Adrenal gland (tissue), 19 donors: ENCODE measurements at places on chromosomes 7 and 10. TPM values are rescaled to one million over a fixed set of nuclear protein-coding genes. Genes with fewer than 3 reads are reported as not detected.

LRRC4 gene
- total RNA-seq = 3.4 TPM

TUBB8 gene
- total RNA-seq = not detected

ZNF853 gene
- 5.8 TPM for total RNA-seq

OR13A1 gene
- total RNA-seq = 0.14 TPM

OPALIN gene
- not detected for total RNA-seq

RPP30 gene
- 25.7 TPM for total RNA-seq

MOGAT3 gene
- not detected for total RNA-seq

PTN gene
- total RNA-seq = 3.2 TPM

- no peak for DNase-seq
Observed at GRCh38 chr7:129123510-129123857, 21.0 kb upstream of the TSPAN33 start.

DNA sequence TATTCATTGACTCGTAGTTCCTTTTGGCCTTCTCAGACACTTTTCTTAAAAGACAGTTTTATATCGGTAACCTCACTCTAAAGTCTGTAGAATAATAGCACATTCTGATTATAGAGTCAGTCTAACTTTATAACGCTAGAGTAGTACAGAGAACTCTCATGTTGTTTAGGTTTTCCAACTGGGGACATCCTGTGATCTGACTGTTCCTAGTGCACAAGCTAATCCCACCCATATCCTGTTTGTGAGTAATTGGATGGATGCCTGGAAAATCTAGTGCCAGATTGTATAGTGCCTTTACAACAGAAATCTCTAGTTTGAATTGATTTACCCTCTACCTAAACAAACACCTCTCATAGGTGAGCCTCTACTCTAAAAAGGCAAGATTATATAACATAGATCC is 107.4 kb downstream of the ZEB1 start:
- DNase-seq = no peak

- DNase-seq = no peak
Observed at GRCh38 chr7:114917211-114917839, 4.6 kb upstream of the MDFIC start.

DNA sequence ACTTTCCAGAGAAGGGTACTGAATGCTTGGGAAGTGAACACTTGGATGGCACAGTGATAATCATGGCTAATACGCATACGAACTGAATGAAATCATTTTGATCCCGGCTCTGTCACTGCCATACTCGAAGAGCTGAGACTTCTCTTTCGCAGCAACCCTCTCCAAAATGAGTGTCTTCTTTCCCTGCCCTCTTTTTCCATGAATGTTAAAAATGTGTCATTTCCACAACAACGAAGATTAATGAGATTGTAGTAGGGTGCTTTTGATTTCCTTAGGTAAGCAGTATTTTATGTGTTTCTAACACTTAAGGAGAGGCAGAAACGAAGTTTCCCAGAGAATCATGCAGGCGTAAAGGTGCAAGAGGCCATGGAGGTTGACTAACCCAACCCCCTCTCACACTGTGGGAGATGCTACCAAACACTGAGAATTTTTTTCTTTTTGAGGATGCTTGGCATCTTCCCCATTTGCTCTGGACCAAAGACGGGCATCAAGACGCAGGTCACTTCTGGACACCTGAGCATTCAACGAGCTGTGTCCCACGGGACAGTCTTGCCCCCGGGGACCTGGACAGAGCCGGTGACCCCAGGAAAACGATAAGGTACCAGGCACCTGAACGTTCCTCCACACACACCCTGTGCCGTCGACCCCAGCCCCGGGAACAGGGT is 823 bp downstream of the COPG2 start:
- peak; percentile 11 for DNase-seq

- no peak for DNase-seq
Observed at GRCh38 chr7:4201566-4201965, 480.5 kb upstream of the FOXK1 start.

GRCh38 chr10:13340626-13341376 is 7.3 kb downstream of the SEPHS1 start:
- no peak for DNase-seq

DNA sequence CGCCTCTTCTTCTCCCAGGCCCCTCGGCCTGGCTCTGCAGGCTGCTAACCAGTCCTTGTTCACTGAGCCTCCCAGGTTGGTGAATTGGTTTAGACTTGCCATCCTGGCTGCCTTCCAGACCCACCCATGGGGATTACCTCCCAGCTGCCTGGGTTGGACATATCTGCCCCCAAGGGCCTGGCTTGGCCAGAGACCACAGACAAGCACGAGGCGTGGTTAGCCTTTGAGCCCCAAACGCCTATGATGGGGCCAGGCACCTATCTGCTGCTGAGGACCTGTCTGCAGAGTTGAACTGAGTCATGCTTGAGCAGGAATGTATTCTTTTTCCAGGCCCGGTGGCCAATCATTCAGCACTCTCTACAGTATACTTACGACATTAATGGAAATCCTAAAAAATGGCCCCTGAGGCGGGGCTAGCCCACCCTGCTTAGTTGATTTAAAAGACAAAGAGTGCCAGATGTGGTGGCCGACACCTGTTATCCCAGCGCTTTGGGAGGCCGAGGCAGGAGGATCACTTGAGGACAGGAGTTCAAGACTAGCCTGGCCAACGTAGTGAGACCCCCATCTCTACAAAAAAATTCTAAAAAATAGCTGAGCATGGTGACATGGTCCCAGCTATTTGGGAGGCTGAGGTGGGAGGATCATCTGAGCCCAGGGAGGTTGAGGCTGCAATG is 361.5 kb downstream of the FRMD4A start:
- no peak for DNase-seq

DNA sequence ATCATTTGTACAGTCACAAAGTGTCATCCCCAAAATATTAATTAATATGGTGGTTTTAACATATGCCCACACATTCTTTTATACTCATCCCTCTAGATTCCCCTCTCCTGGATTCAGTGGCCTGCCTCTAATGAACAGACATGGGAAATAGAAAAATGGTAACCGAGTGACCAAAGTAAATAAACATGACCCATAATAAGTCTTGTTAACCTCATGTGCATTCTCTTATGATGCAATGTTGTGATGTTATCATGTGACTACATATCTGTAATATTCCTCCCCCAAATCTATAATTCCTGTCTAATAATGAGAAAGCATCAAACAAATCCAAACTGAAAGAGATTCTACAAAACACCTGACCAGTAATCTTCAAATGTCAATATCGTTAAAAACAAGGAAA is 164.5 kb upstream of the PRSS1 start:
- no peak for DNase-seq

DNA sequence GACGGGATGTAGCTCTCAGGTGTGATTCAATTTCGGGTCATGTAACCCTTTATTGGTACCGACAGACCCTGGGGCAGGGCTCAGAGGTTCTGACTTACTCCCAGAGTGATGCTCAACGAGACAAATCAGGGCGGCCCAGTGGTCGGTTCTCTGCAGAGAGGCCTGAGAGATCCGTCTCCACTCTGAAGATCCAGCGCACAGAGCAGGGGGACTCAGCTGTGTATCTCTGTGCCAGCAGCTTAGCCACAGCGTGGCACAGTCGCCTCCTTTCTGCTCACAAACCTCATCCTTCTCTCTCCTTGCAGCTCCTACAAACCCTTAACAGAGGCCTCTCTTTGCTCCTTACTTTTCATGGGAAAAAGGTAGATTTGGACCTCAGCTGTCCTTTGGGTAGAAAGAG is 197.5 kb upstream of the PRSS58 start:
- no peak for DNase-seq

DNA sequence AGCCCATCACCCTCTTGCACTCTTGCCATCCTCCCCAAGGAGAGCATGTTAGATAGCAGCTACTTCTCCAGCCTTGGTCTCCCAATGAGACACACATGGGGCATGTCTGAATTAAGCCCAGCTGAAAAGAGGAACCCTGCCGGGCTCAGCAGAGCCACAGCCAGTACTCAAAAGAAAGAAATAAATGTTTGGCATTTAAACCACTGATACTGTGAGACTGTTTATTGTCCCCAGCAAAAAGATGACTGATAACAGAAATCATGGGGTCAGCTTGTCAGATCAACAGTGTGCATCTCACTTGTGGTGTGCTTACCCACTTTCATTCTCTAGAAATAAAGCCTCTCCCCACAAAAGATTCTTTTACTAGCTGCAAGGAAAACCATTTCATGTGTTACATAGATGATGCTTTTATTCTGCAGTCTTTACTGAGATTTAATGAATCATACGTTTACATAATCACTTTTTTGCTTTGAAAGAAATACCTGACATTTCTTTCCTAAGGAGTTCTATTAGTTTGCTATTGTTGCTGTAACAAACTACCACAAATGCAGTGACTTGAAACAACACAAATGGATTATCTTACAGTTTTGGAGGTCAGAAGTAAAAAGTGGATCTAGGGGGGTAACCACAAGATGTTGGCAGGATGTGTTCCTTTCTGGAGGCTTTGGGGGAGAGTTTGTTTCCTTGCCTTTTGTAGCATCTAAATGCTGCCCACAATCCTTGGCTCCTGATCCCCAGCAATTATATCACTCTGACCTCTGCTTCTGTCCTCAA is 20.9 kb downstream of the ANKRD7 start:
- no peak for DNase-seq

DNA sequence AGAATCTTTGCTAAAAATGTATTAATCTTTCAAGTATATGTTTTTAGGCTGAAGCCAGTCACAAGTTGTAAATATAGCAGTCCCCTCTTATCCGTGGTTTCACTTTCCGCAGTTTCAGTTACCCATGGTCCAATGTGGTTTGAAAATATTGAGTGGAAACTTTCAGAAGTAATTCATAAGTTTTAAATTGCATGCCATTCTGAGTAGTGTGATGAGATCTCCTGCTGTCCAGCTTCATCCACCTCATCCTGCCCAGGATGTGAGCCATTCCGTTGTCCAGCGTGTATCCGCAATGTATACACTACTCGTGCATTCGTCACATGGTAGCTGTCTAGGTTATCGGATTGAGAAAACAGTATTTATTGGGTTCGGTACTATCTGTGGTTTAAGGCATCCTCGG is 12.2 kb downstream of the PDCD4 start:
- no peak for DNase-seq

DNA sequence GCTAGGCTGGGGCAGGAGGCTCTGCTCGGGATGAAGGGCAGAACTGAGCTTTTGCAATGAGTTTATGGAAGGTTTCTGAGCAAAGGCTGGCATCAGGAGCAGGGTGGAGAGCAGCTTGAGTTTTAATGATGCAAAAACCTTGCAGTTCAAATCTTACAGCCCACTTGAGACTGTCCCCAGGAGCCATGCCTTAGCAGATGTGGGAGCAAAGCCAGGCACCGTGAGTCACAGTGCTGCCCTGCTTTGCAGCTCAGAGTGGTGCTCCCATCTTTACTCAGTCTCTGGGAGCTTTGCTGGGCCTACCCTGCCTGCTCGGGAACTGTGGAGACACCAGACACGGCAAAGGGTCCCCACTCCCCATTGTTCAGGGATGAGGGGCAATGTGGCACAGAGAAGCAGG is 122.4 kb upstream of the NPS start:
- DNase-seq = no peak
